EH (cell line): ENCODE measurements at places on chromosomes 1 and 21.

DNA sequence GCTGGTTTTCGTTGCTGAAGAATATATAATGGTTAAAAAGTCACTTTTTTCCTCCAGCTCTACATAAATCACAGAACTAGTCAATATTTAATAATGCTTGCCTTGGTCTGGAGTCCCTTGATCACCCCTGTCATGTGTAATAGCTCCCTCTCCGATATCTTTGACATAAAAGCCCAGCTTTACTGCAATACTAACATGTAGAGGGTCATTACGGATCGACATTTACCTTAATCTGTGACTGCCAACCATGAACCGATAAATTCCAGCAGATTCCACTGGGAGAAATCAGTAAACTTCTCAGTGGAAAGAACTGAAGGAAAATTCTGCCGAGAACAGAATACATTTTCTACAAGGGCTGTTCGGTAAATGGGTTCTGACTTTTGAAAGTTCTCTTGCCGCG is 396.5 kb downstream of the KCTD3 start:
- DNase-seq = no peak

DNA sequence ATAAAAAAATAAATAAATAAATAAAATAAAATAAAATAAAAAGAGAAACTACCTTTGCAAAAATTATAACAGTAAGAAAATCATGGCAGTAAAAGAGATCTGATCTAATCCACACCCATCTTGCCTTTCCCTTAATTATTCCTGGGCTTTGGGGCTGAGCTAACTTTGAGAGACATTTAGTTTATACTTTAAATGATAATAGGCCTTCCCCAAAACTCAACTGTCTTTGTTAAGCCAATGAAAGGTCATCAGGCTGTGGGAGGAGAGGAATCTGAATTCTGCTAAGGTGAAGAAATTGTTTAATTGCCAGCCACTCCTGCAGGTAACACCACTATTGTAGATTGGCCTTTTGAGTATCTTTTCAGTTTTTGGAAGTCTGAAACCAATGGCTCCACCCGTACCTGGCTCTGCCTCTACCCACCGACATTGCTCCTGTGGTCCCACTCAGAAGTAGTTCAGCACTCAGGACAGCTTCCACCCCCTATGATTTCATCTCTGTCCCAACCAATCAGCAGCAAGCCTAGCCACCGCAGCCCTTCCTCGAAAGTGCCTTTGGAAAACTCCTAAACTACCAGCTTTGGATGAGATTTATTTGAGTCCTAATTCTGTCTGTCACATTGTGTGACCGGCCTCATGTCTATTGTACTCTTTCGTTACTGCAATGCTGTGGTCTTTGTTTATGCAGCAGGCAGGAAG is 23.0 kb upstream of the PNRC2 start:
- DNase-seq = peak; percentile 67

DNA sequence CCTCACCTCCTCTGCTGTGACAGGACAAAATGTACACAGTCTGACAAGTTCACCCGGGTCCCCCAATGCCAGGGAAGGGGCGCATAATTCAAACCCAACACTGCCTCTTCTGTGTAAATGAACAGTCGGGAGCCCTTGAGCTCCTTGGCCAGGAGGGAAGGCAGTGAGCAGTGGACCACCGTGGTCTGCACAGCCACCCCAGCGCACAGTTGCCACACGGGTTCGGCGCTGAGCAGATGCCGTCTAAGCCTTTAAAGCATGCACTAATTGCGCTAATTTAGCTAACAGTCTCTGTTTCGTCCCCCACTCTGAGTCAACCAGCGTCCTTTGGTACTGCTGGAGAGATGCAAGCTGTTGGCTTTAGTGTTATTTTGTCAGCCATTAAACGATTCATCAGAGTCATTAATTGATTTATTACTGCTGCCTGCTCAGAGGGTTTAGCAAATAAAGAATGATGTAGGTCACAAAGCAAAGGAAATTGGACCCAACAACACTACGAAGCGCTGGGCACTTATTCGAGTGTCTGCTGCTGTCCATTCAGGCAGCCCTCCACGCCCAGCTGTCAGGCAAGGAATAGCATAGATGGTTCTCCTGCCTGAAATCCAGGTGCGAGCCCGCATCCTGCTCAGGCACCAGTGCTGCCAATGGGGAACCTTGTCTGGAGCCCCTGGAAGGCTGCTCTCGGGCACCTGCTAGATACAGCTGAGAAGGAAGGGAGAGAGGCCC is 91.5 kb downstream of the MRPL37 start:
- DNase-seq = no peak

DNA sequence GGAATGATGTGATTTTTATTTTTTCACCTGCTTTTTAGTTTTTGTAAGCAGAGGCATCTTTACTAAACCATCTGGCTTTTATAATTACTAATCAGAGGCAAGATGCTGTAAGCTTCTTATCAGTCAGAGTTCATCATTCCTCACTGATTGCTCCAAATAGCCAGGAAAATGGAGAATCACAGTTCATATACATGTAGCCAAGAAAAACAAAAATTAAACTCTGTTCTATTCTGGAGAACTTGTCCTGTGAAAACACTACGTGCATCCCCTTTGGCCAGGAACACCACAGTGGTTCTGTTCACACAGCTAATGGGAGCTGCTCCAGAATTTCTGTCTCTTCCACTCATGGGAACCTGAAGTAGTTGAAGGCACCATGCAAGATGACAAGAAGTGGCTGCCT is 725.5 kb upstream of the CHRM3 start:
- peak; percentile 75 for DNase-seq

DNA sequence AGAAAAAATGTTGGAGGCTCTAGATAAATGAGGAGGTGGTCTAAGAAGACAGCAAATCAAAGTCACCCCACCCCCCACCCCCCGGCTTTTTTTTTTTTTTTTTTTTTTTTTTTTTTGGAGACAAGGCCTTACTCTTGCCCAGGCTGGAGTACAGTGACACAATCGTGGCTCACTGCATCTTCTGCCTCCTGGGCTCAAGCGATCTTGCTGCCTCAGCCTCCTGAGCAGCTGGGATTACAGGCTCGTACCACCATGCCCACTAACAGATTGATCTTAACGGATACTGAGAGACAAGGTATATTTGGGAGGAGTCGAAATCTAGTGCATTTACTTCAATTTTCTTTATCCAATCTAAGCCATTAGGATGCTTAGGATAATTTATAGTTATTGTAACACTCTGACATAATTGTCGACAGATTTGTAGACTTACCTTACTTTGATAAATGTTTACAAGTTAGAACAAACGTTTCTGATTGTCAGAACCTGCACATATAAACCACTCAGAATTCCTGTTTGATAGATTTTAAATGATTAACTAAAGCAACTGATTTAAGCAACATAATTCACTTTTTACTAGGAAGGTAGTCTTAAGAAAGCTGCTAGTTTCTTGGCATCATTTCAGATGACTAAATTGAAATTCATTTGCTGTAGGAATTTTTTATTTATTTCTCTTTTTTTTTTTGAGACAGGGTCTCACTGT is 33.7 kb upstream of the NBL1 start:
- DNase-seq = peak; percentile 26

DNA sequence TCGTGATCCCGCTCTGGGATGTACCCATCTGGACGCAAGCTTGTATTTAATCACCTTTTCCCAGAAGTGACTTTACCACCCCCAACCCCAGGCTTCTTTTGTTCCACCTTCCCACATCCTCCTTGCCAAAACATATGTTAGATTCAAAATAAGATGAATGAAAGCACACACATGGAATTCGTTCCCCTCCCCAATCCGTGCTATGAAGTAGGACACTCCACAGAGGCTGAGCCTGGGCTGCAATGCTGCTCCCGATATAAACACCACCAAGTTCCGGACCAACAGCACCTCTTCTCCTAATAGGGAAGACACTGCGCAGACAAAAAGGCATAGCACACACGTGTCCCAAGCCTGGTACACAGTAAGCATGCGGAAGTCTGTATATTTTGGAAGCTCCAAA is 86.1 kb downstream of the CLSTN1 start:
- no peak for DNase-seq

DNA sequence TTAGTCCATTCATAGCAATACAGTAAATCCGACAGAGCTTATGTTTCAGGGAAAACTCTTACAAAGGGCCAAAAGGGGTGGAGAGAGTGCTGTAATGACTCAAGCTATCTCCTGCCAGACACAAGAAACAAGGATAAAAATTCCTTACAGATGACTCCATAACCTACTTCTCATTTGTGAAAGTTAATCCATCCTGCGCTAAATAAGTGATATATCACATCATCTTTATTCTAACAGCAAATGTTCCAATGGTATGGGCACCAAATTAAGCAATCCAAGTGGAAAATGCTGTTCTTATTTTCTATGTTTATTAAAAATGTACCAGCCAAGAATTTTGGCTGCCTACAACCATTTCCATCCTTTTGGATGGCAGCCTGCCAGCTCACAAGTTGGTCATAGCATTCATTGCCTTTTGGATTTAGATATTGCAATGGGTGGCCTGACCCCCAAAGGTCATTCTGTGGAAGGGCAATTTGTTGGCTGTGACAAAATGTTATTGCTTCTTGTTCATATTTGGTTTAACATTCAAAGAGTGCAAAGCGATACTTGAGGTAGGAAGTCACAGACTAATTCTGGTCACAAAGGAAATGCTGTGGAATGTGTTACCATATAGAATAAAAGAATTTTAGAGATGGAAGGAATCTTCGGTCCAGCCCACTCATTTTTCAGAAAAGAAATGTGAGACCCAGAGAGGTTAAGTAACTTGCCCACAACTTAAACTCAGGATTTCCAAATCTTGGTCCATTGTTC is 2.8 kb upstream of the ENAH start:
- peak; percentile 98 for DNase-seq

DNA sequence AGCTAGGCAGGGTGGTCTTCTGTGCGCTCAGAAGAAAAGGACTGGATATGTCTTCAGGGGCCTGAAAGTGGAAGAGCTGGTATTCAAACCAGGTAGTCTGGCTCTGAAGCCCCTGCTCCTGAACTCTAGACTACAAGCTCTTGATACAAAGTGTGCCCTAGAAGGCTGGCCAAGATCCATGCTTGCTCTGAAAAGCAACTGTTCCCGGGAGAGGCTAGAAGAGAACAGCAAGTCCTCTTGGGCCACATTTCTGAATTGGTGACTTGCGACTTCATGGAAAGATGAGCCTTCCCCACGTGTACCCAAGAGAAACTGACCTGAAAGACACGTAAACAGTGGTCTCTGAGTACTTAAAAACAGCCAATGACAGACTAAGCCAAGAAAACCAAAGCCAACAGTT is 123.3 kb upstream of the GRIK3 start:
- no peak for DNase-seq

DNA sequence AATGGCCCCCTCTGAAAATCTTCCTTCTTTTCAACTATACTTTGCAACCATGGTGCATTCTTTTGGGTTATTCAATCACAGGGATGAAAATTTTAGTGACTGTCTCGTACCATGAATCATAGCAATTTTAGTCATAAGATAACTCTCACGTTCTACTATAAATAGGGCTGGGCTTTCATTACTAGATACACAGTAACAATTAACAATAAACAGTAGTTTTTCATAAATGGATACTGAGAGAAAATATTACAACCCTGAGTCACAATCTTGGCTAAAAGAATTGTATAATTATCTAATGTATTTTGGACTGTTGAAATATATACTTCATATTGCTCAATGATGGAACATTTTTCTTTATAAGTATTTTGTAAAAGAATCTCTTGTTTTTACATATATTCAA is 96.1 kb downstream of the TEX35 start:
- peak; percentile 95 for DNase-seq

- peak; percentile 37 for DNase-seq
These were observed 20.0 kb downstream of the CRYZ start for GRCh38 chr1:74712881-74713280.

GRCh38 chr21:24183077-24183476 is 1424.2 kb downstream of the MRPL39 start:
- DNase-seq = no peak

DNA sequence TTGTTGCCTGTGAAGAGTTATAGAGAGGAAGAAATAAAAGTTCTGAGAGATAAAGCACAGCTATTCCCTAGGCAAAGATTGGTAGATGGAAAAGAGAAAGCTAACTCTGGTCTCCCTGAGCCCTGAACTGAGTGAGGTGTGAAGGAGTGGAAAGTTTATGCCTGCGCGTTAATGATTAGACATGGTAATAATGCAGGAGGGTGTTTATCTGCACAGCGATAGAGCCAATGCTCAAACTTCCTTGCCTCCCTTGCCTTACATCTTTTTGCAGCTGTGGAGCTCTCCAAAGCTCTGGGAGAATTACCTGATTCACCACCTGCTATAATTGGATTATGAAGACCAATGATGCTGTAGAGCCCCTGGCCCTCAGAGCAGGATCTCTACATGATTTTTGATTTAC is 32.8 kb upstream of the CHRM3 start:
- no peak for DNase-seq

DNA sequence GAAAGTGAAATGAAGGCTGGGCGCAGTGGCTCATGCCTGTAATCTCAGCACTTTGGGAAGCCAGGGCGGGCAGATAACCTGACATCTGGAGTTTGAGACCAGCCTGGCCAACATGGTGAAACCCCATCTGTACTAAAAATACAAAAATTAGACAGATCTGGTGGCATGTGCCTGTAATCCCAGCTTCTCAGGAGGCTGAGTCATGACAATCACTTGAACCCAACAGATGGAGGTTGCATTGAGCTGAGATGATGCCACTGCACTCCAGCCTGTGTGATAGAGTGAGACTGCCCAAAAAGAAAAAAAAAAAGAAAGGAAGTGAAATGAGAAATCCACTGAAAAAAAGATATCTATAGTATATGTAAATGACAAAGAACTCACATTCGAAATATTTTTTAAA is 439.9 kb downstream of the DISC1 start:
- no peak for DNase-seq

- DNase-seq = peak; percentile 90
These were observed 4.8 kb upstream of the SELENON start for GRCh38 chr1:25795211-25795610.

DNA sequence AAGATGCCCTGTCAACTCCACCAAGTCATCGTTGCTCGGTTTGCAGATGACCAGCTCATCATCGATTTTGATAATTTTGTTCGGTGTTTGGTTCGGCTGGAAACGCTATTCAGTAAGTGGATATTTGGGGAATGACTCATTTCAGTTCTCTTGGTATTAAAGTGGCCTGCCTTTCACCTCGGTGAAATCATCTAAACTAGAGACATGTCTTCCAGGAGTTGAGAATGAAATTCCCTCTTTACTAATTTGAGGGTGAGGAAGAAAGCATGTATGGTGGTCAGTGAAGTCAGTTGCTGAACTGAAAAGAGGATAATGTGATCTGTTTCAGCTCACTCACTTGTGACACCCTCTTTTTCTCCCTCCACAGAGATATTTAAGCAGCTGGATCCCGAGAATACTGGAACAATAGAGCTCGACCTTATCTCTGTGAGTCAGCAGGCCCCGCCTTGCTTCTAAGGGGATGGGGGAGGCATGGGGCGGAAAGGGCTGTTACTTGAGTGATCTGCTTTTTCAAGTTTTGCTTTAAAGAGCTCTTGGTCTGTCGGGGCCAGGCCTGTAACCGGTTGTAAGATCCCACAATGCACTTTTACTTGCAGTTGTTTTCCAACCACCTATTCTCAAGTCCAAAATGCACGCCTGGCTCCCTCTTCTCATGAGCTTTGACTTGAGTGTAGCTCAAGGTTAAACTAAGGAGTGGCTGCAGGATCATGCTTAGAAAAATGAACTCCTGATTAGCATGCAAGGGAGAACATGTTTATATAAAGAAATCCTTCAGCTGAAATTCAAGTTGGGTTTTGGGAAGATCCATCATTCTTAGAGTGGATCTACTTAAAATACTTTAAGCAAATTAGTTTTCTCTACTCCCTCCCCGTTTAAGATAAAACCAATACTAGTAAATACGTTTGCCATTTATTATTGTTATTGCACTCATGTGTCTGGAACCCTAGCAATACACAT is 59.8 kb downstream of the CAPN2 start:
- DNase-seq = peak; percentile 87

GRCh38 chr1:119859647-119860046 is 36.7 kb downstream of the ADAM30 start:
- DNase-seq = peak; percentile 75
